GF-D8 (cell line): ENCODE measurements at places on chromosomes 3 and 15.

DNA sequence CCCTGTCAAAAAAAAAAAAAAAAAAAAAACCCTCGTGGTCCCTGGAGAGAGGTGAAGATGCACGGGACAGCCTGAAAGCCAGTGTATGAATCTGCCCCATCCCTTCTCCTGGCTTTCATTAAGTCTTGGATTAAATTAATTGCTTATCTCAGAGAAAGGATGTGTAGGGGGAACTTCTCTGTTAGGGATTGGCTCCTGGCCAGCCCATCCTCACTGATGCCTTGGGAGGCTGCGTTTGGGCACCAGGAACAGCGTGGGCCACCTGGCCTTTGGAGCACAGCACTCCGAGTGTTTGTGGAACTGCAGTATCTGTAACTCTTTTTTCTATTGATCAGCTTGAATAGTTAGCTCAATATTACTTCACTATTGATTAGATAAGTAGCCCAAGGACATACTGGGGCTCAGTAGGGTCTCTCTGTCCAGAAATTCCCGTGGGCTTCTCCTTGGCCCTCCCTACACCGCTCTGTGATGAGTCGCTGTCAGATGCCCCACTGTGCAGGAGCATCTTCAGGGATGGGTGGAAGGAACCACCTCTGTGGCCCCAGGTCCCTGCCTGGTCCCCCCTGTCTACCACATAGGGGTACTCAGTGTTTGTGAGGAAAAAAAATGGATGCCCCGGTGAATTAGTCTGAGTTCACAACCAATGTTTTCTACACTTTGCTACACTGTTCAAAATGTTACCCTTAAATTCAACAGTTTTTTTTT lies 2.0 kb downstream of the PXYLP1 start:
- no peak for DNase-seq

- no peak for DNase-seq
Observed at GRCh38 chr3:140403079-140403478, 274.8 kb upstream of the TRIM42 start.

GRCh38 chr3:54273791-54274190 lies 151.4 kb downstream of the CACNA2D3 start:
- DNase-seq = no peak

GRCh38 chr15:72338617-72339321 lies 18.8 kb upstream of the CELF6 start:
- no peak for DNase-seq

- DNase-seq = no peak
Observed at GRCh38 chr15:29268706-29269484, 727 bp downstream of the NSMCE3 start.

DNA sequence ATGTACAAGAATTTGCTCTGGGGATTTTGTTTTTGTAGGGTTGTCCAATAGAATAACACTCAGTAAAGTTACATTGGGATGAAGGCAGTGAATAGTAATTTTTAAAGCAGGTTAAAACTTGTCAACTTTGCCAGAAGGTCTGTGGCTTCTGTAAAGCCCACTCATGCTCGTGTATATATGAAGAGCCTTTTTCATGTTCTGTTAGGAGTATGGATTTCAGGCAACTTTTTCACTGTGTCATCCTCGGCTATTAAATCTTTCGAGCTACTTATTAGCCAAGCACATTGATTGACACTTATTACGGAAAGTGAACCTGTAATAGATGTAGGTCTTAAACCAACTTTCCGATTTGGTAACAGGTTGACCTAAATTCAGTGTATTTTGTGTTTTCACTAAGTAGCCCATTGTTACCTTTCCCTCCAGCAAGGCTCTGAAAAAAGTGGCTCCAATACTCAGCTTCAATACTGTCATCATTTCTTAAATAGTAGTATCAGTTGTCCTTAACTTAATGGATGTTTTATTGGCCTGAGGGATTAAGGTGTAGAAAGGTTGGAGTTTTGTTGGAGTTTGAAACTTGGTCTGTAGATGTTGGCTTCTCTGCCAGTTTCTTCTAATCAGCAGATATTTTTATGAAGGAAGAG lies 1.7 kb downstream of the PAK2 start:
- no peak for DNase-seq

DNA sequence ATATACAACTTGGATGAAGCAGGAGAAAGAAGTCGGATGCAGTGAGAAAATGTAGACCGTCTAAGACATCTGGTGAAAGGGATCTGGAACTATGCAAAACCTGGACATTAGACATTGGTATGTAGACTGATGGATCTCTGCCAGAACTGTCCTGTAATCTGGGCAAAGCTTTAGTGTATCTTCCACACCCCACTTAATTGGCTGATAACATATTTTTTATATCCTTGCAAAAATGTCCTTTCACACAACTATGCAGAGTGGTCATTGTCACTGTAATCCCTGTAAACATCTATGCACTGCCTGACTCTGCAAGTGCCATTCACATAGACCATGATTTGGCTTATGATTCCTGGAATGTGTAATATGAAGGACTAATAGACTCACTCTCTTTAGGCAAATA lies 163.1 kb downstream of the TUSC7 start:
- DNase-seq = no peak

- no peak for DNase-seq
Observed at GRCh38 chr3:181614878-181615277, 96.8 kb upstream of the SOX2 start.

- DNase-seq = no peak
Observed at GRCh38 chr3:13709706-13710105, 160.8 kb downstream of the FBLN2 start.

GRCh38 chr3:99842826-99843589 lies 25.3 kb downstream of the CMSS1 start:
- no peak for DNase-seq

DNA sequence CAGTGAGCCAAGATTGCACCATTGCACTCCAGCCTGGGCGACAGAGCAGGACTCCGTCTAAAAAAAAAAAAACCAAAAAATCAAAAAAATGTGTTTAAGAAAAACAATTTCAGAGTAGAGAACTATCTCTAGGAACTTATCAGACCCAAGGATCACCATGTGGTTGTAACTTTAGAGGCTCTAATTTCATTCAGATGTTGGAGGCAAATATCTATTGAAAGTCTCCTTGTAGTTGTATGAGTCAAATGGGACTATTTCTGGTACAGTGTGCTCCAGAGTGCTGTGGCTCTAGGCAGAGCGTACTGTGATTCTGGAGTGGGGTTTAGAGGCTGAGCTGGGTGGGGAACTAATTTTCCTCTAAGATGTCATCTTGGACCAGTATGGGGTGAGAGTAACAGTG lies 398.7 kb downstream of the SHQ1 start:
- no peak for DNase-seq

- DNase-seq = no peak
Observed at GRCh38 chr15:58699769-58700168, 49.7 kb downstream of the ADAM10 start.

- no peak for DNase-seq
Observed at GRCh38 chr3:186759231-186759930, 24.0 kb upstream of the EIF4A2 start.

DNA sequence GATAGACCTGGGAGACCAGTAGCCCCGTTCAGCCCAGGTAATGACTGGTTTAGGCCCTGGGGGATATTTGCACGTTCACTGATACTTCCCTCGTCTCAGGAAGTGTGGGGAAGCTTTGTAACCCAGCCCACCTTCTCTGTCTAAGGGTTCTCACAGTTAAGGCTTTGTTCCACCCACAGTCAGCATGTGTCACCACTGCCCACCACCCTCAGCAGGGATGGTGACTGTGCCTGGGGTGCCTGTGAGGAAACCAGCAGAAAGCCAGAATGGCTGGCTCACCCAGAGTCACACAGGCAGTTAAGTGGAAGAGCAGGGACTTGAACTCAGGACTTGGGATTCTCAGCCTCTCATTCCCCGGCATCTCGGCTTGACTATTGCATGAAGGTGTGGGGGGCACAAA lies 5.2 kb downstream of the KBTBD13 start:
- no peak for DNase-seq

DNA sequence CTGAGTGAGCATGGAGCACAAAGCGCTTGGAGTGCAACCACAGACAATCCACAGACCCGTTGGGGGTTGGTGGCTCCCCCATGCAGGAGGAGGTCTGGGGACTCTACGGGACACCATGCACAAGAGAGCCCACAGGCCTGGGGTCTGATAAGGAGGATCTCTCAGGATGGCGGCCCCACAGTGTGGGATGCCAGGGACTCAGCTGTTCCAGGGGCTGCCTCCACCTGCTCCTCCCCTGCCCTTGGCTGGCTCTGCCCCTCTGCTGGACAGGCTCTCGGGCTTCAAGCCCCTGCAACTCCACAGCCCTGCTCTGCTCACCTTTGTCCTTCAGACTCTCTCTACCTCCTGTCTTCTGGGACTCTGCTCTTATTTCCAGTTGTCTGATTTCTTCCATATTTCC lies 184.5 kb upstream of the CHRNA7 start:
- DNase-seq = no peak

DNA sequence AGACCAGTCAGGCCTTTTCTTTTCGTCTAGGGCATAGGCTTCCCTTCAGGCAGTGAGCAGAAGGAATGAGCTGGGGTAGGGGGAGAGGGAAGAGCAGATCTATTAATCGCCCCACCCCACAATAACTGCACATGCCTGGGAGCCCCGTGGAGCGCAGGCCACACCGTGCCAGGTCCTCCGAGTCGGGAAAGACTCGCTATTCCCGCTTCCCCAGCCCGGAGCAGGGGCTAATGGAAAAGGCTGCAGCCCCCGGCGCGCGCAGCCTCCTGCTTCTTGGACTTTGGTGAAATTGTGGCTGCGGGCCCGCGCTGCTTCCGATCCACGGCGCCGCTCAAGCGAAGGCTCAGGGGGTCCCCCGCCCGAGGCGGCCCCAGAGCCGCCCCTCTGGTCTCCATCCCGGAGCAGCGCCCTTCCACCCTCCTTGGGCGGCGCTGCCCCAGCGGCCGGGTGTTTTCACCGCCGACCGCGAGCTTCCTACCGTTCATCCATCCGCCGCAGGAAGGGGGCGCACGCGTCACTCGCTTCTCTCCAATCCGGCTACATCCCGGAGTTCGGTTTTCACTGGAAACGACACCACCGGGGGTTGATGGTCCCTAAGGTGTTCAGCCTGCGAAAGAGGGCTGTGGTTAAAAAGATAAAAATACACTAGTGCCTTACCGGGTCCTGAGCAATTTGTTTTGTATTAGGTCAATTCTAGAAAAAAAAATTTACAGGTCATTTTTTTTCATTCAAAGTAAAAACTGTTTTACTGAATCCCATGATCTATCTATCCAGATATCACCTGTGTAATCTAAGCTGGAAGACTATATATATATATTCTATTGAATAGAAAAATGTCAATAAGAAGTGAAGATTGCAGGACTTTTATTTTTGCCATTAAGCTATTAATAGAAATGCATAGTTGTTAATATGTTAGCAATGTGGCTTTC lies 4.4 kb upstream of the SYNM start:
- DNase-seq = no peak

DNA sequence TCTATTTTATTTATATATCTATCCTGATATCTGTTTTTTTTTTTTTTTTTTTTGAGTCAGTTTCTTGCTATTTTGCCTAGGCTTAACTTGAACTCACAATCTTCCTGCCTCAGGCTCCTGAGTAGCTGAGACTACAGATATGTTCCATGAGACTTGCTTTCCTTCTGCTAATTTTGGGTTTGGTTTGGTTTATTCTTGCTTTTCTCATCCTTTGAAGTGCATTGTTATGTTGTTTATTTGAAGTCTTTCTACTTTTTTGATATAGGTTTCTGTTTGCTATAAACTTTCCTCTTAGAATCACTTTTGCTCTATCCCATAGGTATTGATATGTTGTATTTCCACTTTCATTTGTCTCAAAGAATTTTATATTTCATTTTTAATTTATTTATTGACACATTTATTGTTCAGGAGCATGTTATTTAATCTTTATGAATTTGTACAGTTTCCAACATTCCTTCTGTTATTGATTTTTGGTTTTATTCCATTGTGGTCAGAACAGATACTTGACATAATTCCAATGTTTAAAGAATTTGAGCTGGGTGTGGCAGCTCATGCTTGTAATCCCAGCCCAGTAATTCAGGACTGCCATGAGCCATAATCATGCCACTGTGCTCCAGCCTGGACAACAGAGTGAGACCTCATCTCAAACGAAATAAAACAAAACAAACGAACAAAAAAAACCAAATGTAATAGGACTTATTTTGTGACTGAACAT lies 62.3 kb upstream of the PLSCR4 start:
- no peak for DNase-seq

GRCh38 chr3:181998828-181999227 lies 287.1 kb downstream of the SOX2 start:
- DNase-seq = no peak

GRCh38 chr3:72579581-72580245 lies 268.5 kb downstream of the SHQ1 start:
- no peak for DNase-seq

- no peak for DNase-seq
Observed at GRCh38 chr3:54856271-54856670, 71.6 kb downstream of the LRTM1 start.

DNA sequence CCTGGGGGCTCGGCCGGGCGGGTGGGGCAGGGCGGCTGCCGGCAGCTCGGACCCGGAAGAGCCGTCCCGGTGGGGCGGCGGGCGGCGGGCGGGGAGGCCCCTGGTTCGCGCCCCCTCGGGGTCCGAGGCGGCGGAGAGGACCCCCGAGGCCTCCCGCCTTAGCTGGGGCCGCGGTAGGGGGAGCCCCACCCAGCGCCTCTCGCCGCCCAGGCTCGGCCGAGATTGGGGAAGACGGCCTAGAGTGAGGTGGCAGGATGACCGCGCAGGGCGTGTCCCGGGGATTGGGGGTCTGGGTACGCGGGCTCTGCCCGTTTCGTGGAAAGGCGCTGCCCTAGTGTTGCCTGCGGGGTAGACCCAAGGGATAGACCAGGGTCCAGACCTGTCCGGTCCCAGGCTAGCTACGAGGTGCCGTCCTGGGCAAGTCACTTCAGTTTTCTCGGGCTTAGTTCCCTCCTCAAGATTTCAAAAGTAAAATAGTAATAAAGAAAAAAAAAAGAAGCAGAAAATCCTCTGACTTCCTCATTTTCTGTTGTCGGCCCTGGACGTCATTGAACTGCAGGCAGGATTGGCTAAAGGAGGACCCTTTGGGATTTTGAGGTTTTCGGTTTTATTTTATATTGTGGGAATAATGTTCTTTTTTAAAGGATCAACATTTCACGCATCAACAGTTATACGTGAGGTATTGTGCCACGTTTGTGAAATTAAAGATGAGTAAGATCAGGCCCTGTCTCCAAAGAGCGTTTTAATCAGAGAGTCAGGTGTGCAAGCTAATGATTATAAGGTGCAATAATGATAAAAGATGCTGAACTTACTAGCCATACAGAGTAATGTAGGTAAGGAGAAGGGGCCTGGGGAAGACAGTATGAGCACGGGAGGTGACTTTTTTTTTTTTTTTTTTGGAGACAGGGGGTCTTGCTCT lies 679 bp downstream of the IQGAP1 start:
- peak; percentile 45 for DNase-seq
